Karpas-422 (cell line): ENCODE measurements at places on chromosomes 7 and 10. TPM values are rescaled to one million over a fixed set of nuclear protein-coding genes. Genes with fewer than 3 reads are reported as not detected.
A peak's percentile ranks its signal among the peaks of the same experiment; 100 is the strongest.

Gene UMAD1
- 5.6 and 15.2 TPM in 2 replicates for total RNA-seq

Gene VPS50
- total RNA-seq, result 6.3 and 21.1 TPM in 2 replicates

Gene CTAGE4
- total RNA-seq, result not detected in 2 replicates

Gene GPNMB
- total RNA-seq, result 6.3 and 11.8 TPM in 2 replicates

Gene TMEM270
- total RNA-seq, result not detected in 2 replicates

Gene CCDC146
- 3.9 and 14.6 TPM in 2 replicates for total RNA-seq

Gene RALA
- total RNA-seq, result 13.8 and 14.1 TPM in 2 replicates

Gene CYP2C8
- not detected in 2 replicates for total RNA-seq

Gene KIAA1549
- total RNA-seq, result not detected in 2 replicates

Gene CLCN1
- total RNA-seq, result not detected in 2 replicates

Gene PLXDC2
- total RNA-seq, result not detected in 2 replicates

Gene PHF14
- total RNA-seq, result 120 and 182 TPM in 2 replicates

Gene LAMB1
- total RNA-seq, result not detected in 2 replicates

Gene EPO
- not detected in 2 replicates for total RNA-seq

GRCh38 chr7:37825038-37825437 lies 23.4 kb upstream of the NME8 start:
- DNase-seq, result no peak

- no peak for DNase-seq
Measured at GRCh38 chr10:83373671-83374070, 765.6 kb upstream of the GHITM start.

GRCh38 chr10:131158695-131159094 lies 152.8 kb downstream of the TCERG1L start:
- DNase-seq, result no peak

DNA sequence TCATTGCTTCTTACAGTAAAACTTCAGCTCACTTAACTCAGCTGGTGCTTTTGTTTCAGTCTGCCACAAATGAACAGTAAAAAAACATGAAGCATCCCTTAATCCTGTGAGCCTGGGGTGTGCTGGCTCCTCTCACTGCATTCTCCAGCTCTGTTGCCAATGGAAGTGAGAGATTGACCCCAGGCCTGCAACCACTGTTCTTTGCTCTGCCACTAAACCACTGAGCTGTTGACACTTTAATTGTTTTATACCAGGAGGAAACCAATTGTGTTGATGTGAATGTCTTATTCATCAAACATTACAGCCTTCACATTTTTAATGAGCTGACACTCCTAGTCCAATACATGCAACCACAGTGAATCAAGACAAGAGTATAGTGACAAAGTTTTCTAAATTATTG lies 69.4 kb upstream of the FZD1 start:
- no peak for DNase-seq

- no peak for DNase-seq
Measured at GRCh38 chr10:114195079-114195478, 15.9 kb downstream of the TDRD1 start.

GRCh38 chr7:52525772-52526341 lies 509.6 kb upstream of the POM121L12 start:
- DNase-seq, result no peak

DNA sequence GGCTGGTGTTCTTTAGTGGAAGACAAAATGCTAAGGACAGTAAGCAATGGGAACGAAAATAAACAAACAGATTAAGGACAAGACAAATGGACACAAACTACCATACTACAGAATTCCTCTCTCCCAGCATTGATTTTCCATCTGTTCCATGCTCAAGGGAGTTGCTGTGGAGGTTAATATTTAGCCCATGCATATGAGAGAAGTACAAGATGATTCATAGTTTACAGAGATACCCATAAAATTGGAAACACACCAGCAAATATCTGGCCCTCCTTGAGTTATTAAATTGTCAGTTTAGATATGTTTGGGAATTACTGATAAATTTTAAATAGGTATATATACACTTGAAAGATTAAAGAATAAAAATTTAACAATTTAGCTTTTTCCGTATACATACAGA lies 69.8 kb downstream of the GLI3 start:
- DNase-seq, result no peak

- peak; percentile 72 for DNase-seq
Measured at GRCh38 chr10:101014966-101015581, 15.5 kb downstream of the LZTS2 start.

GRCh38 chr7:100874300-100874576 lies 665 bp upstream of the SRRT start:
- DNase-seq, result no peak

DNA sequence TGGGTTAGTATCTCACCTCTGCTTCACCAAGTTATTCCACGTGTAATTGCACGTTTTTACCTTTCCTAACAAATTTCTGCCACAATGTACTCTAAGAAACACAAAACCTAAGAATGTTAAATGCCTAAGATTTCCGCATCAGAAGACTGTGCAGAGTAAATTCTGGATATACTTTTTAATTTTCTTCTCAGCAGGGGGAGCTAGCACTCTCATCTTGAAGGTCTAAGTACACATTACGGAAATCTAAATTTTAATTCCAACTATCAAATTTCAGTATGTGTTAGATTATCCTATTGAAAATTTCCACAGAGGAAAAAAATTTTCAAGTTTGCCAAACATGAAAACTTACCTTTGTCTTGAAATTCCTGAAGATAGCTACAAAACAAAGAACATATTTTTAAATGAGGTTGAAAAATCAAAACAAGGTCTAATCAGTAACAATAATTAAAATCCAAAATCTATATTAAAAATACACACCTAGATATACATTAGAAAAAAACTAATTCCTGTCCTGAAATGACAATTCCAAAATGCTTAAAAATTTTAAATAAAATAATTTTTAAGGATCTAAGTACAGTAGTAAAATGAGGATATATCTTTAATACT lies 10.5 kb downstream of the SKAP2 start:
- peak; percentile 83 for DNase-seq

DNA sequence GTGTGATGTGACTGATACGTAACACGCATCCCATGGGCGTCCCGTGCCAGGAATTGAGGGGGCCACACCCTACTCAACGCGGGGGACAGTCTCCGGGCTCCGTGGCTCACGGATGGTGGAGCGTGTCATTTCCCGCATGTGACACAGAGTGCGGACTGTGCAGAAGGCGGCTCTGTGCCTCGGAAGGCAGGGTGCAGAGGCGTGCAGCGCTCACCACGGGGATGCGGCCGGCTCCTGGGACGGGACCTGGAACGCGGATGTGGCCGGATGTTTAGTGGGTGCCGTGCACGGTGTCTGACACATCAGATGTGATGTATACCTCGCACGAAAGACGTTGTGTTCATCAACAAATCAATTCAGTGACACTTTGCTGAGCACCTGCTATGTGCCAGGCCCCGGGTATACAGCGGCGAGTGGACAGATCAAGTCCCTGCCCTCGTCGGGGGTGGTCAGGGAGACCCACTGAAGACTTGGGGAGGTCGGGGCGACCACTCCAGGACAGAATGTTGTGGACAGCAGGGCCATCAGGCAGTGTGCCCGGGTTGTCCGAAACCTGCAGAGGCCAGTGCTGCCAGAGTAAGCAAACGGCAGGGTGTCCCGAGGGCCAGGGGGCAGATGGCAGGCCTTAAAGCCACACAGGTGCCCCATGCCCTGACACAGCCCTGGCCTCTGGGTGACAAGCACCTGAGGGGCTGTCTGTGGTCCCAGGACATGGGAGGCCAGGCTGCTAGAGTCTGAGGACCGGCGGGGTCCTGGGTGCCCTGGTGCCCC lies 38.1 kb downstream of the MICALL2 start:
- no peak for DNase-seq

GRCh38 chr10:128400564-128400963 lies 274.3 kb upstream of the MKI67 start:
- DNase-seq, result no peak

- DNase-seq, result peak; percentile 86
Measured at GRCh38 chr10:80599424-80599847, 61.7 kb downstream of the SH2D4B start.

DNA sequence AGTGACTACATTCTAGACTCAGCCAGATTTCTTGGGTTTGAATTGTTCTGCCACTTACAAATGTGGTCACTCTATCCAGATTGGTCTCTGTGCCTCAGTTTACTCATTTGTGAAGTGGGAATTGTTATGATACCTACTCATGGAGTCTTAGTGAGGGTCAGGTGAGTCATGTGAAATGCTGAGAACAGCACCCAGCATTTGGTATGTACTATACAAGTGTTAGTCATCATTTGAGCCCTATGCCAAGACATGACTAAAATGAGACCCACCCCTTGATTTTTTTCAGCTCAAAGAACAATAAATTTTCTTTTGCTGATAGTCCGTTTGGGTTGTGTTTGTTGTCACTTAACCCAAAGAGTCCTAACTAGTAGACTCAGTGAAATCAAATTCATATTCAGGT lies 92.8 kb downstream of the CHN2 start:
- DNase-seq, result no peak

DNA sequence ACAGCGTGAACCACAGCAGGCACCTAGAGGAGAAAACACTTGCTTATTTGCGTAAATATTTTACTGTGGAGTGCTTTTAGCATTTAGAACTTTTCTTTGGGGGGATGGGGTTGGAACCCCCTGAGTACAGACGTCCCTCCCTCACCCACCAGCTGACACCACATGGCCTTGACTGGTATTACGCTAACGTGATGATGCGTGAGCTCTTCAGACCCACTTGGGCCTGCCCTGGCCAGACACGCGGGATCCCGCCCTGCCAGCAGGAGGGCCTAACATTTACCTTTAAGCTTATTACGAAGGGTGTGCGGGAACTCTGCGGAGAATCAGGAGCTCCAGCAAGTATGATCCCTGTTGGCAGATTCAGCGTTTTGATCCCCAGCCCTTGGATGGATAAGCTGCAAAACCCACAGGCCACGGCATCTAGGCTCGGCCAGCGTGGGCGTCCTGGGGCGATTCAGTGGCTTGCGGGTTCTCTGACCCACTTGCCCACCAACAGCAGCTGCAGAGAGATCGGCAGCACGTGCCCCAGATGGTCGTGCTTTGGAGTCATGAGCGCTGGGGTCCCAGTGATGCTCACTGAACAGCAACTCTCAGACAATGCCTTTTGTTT lies 545.5 kb upstream of the FOXK1 start:
- DNase-seq, result peak; percentile 41

DNA sequence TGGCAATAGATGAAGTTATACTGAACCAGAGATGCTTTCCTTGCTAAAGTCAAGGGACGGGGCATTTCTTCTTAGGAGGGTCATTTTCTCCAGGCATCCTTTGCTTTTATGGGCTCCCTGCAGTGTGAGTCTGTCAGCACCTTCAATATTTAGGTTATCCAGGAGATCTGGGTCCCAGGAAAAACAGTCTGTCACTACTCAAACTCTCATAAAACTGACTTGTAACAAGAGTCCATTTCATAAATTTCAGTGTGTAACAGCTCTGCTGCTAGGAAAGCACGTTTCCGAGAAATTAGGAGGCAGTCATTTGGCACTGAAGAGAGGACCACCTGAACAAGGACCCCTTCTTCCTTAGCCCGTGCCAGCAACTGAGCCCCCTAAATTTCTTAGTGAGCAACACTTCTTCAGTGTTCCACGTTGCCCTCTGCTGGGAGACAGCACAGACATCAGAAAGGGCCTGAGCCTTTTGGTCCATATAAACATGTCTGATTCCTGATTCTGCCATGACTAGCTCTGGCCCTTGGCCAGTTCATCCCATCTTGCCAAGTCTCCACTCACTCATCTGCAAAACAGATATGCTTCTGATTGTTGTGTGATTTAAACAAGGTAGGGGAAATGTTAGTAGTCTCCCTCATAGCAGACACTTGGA lies 7.2 kb downstream of the GCC1 start:
- DNase-seq, result peak; percentile 50

- no peak for DNase-seq
Measured at GRCh38 chr7:28130277-28130676, 50.3 kb downstream of the JAZF1 start.

- DNase-seq, result peak; percentile 63
Measured at GRCh38 chr10:84375011-84375410, 46.6 kb downstream of the CCSER2 start.

DNA sequence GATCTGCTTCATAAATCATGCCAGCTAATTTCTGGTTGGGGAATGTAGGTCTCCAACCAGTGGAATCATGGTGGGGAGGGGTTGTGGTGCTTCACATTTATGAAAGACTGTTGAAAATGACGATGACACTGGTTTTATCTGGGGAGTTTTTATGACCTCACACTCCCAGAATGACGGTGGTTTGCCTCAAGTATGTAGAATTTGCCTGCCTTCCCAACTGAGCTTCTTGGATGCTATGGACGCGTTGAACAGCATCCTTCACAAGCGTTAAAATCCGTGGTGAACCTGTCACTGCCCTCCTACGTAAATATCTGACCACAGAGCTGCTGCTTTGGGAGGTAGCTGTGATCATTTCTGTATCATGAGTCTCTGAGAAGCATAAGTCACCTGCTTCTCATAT lies 3.3 kb downstream of the INSYN2A start:
- DNase-seq, result no peak

- DNase-seq, result no peak
Measured at GRCh38 chr7:156496865-156497264, 143.7 kb upstream of the RNF32 start.

- no peak for DNase-seq
Measured at GRCh38 chr7:113812591-113813255, 106.1 kb downstream of the PPP1R3A start.

DNA sequence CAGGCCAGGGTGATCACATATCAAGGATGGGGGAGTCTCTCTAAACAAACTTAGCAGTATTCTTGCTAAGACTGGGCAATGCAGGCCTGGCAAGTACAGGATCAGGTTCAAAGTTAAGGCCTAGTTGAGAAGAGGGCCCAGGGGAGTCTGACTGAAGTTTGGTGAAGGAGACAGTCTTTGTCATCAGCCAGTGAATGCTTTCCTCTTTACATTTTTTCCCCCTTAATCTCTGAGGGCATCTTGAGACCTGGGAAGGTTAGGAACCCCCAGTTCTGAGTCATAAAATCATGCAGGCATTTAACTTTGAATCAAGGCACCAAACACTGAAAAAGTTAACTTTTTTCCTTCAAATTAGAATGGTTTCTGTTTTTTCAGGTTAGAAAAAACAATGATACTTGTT lies 311.5 kb downstream of the REEP3 start:
- no peak for DNase-seq

- peak; percentile 75 for DNase-seq
Measured at GRCh38 chr7:50591480-50592438, 26.6 kb upstream of the DDC start.

DNA sequence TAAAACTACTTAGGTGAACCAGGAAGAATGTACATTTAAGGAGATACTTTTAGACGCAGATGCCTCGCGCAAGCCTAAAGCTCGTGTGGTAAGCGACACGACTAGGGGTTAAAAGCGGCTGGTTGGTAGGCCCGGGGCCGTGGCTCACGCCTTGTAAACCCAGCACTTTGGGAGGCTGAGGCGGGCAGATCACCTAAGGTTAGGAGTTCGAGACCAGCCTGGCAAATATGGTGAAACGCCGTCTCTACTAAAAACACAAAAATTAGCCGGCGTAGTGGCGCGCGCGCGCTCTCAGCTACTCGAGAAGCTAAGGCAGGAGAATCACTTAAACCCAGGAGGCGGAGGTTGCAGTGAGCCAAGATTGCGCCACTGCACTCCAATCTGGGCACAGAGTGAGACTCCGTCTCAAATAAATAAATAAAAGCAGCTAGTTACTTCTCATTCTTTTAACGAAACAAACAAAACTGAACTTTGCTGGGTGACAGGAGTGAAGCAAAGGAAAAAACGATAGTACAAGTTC lies 879 bp downstream of the NUDT5 start:
- peak; percentile 74 for DNase-seq

GRCh38 chr7:7512861-7513597 lies 22.6 kb downstream of the COL28A1 start:
- no peak for DNase-seq

GRCh38 chr7:2886391-2886790 lies 42.3 kb upstream of the GNA12 start:
- no peak for DNase-seq
